Right renal pelvis (tissue), 4 donors: ENCODE measurements at places on chromosomes 16 and 17. TPM values are rescaled to one million over a fixed set of nuclear protein-coding genes. Genes with fewer than 3 reads are reported as not detected.

DNA sequence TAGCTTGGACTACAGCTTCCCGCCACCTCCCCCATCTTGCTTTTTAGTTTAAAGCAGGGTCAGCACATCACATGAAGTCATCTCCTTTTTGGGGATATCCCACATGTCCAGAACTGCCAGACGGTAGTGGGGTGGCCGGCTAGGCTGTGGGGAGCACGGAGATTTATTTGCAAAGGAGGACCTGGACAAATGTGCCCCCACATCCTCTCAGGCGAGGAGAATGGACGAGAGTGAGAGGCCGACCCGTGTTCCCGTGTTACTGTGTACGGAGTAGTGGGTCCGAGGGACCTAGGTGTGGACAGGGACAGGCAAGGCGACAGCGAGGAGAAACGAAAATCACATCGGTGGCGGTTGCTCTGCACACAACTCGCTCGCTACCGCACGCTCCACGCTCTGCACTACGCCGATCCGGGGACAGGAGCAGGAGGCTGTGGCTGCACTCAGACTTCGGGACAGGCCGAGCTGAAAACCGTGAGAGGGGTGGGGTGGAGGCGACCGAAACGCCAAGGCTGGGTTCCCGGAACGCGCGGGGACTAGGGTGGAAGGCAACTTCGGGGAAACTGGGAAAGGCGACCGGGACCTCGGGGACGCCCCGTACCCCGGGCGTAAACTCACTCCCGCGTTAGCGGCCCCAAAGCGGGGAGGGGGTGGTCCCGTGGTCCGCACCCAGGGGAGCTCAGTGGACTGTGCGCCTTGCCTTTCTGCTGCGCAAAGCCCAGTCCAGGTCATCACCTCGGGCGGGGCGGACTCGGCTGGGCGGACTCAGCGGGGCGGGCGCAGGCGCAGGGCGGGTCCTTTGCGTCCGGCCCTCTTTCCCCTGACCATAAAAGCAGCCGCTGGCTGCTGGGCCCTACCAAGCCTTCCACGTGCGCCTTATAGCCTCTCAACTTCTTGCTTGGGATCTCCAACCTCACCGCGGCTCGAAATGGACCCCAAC is at the start of gene MT1A:
TSS of gene MT1A (plus strand) at position 853 of the 937 bp plus-strand sequence. CDS start at position 926, 73 bp downstream.
- DNase-seq: no peak

- DNase-seq: no peak
Observed at GRCh38 chr16:9966569-9967157, 215.6 kb downstream of the GRIN2A start.

- DNase-seq: no peak
Observed at GRCh38 chr17:13862346-13862745, 207.0 kb upstream of the COX10 start.

DNA sequence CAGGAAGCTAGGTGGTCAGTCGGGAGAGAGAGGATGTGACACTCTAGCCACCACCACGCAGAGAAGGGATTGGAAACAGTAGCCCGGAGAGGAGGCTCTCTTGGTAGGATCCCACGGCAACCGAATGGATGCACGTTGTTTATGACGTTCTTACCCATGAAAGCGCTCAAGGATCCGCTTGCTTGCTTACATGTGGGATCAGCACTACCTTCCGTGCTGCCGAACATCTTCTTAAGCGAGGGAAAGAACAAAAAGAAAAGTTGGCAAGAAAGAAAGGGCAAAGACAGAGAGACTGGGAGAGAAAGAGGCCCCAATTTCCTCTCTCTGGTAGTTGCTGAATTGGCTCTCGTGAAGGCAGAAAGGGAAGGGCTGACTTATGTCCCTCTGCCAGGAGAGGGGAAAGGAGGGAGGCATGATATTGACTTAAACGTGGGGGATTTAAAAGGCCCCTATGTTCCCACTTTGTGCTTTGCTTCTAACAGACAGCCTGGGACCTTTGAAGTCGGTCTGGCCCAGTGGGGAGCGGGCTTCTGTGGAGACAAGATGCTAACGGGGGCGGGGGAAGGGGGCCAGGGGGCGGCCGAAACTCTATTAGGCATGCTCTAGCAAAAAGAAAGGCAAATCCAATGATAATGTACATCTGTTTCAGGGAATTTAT is 35.4 kb downstream of the SNX20 start:
- DNase-seq: no peak

DNA sequence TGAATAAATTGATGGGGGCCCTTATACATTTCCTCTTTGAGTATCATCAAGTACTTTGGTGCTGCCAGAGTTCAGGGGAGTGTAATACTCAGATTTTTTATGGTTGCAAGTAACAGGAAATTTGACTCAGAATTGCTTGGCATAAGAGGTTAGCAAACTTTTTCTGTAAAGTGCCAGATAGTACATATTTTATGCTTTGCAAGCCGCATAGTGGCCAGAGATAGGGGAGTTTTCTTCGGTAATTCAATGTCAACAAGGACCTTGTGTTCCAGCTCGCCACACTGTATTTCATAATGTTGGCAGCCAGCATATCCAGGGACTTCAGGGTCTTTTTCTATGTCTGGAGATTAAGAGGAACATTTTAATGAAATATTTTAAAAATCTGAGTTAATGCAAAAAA is 51.0 kb upstream of the MARCHF10 start:
- no peak for DNase-seq

DNA sequence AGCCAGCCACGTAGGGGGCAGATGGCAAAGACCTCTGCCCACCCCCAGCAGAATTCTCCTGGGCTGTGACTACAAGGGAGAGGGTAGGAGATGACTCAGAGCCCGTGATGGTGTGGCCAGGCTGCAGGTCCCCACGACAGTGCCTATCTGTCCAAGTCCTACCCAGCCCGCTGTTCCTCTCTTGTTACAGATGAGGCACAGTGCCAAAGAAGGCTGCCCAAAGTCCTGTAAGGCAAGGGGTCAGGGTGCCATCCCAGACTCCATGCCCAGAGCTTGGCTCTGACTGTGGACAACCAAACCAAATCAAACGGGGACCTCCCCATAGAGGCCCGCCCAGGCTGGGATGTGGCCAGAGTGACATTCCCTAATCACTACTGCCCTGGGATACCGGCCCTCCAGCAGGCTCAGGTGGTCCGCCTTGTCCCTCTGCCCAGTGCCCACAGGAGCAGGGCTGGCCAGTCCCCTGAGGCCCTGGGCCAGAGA is 12.6 kb upstream of the BCAR1 start:
- no peak for DNase-seq

- DNase-seq: no peak
Observed at GRCh38 chr17:28623696-28624095, 9.7 kb upstream of the RSKR start.

GRCh38 chr16:63059676-63060075 is 1023.4 kb upstream of the CDH8 start:
- no peak for DNase-seq

Gene ANTKMT
- polyA plus RNA-seq: 13.5 TPM

Gene ZP2
- polyA plus RNA-seq: not detected
